ENCODE measurements at places on chromosomes 3 and 15.

GRCh38 chr3:162391301-162391700 lies 894.7 kb downstream of the OTOL1 start:
- no peak for DNase-seq

DNA sequence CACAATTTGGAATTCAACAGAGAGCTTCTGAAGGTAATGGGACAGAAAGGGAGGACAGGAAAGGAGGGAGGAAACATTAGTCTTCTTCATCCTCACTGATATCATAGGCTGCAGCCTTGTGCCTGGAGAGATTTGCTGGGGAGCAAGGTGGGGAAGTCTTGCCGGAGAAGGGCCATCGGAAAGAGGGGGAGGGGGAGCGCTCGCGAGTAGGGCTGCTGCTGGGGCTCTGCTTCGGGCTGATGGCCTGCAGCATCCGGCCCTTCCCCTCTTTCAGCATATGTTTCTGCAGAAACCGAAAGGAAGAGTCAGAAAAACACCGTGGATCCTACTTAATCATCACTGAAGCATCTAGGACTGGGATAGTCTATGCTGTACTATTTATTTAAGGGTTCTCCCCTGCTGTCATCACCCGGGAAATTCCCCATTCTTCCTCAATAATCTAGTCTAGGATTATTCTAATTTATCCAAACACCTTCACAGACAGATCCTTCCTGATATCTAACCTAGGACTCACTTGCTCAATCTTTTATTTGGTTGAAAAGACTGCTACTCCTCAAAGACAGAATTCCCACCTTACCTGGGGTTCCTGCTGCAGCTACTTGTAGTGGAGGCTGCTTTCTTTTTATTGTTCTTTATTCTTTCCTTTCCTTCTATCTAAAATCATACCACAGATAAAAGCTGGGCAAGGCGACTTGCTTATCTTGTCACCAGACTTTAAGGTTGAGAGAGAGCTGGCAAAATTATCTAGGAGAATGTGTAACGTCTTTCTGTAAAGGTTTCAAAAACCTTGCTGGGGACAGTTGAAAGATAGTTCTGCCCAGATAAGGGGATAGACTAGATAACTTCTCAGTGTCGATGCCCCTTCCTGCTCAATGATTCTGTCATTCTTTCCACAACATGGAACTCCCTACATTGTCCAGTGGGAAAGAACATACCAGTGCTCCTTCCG lies 22.6 kb downstream of the SLC51A start:
- DNase-seq = no peak

- DNase-seq = no peak
Measured at GRCh38 chr3:59786374-59786773, 736.5 kb upstream of the CFAP20DC start.

DNA sequence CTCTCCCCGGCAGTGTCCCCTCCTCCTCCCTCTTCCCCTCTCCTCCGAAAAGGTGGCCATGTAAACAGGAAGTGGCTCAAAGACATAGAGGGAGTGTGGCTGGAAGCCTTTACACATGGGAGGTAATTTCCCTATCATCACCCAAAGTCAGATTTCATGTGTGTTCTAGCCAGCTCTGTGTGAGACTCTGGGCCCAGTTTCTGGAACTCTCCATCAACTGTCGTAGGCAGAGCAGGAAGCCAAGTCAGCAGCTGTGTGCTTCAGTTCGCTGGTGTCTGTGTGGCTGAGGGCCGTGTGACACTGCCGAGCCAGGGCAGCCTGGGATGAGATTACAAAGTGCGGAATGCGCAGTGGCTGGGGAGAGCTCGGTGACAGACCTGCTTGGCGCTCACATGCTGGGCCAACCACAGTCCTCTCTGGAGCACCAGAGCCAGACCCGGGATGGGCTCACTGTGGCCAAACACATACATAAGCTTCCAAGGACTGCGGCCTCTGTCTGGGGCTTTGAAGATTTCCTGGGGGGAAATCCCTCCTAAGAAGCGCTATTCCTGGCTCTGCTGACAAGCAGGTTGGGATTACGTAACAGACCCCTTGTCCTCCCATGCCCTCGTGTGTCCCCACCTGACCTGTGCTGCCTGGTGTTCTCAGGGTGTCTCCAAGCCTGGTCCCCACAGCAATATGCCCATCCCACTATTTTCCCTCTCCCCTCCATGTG lies 50.7 kb downstream of the UMPS start:
- DNase-seq = no peak

DNA sequence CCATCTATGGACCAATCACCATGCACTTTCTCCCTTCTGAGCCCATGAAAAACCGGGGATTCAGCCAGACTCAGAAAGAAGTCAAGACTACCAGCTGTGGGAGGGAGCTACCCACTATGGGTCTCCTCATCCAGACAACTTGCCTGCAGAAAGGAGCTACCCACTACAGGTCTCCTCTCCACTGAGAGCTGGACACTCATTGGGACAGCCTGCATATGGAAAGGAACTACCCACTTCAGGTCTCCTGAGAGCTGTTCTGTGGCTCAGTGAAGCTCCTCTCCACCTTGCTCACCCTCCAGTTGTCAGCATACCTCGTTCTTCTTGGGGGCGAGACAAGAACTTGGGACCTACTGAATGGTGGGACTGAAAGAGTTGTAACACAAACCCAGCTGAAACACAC lies 22.3 kb upstream of the ZBED2 start:
- no peak for DNase-seq

- no peak for DNase-seq
Measured at GRCh38 chr3:23316924-23317323, 113.8 kb downstream of the UBE2E2 start.

- no peak for DNase-seq
Measured at GRCh38 chr3:127123533-127123932, 69.4 kb upstream of the PRR23E start.

GRCh38 chr3:119536757-119537156 lies 22.7 kb downstream of the CD80 start:
- no peak for DNase-seq

DNA sequence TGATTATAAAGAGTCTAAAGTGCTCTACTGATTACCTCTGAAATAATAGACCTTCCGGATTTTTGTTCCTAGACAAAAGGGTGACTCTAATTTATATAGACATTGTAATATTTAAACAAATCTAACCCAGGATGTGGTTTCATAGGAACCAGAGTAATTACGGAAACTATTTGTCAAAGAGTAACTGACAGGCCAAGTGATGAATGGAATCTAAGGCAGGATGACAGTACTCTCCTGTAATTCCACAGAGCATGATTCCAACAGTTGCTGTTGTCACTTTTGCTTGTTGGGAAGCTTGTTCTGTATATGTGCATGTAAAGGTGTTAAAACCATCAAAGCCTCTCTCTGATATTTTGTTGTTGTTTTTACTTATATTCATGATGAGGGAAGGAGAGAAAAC lies 1141.0 kb downstream of the IGSF11 start:
- DNase-seq = peak; percentile 66

GRCh38 chr3:139987908-139988307 lies 52.9 kb downstream of the CLSTN2 start:
- no peak for DNase-seq

DNA sequence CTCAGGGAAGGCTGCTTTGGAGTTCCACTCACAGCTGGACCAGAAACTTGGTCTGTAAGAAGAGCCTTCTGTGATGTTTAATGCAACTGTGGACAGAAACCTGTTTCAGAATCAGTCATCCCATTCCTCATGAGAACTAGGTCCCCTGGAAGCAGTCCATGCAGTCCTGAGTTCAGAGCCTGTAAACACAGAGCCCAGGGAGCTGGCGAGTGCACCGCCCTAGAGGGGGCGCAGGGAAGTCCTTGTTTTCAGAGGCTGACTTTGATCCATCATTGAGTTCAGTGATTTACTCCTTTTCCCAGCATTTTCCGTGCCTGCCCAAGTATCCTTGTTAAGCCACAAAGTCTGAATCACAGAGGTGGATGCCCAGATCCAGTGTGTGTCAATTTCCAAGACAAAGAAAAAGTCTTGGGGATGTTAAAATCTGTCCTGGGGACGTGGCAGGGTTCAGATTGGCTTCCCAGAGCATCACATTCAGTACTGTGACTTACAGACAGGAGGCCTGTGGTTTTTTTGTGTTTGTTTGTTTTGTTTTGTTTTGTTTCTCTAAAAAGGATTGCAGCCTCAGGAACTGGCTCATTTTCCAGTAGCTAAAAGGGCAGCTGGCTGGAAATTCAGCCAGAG lies 9.8 kb upstream of the TXNRD3 start:
- no peak for DNase-seq

DNA sequence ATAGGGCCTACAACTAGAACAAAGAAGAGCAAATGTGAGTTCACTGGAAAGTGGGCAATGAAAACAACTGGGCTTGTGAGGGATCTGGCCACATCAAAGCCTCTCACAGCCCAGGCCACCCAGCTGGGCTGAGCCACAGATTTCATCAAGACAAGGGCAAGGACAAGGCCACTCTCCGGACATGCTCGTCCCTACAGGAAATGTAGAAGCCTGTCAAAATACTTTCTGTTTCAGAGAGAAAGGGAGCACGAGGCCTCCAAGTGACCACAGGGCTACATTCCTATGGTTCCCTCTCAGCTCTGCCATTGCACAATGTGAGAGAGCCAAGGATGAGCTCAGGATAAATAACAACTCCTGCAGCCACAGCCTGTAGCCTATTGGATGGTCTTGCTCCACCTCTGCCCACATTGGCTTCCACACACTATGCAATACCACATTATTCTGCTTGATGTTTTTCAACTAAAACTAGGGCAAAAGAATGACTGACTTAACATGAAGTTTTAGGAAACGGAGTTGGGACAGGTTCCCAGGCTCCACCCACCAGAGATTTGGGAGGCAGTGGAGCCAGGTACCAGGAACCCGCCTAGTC lies 12.1 kb downstream of the TBC1D2B start:
- DNase-seq = no peak

All from NCI-H748 treated with DMSO at 0.1 percent for 48 hours (cell line).